Kasumi-1 (cell line): ENCODE measurements at places on chromosomes 13 and 19.

- peak; percentile 24 for DNase-seq
Observed at GRCh38 chr13:63307228-63307627, 1891.6 kb upstream of the PCDH20 start.

GRCh38 chr13:97468331-97468730, 34.4 kb downstream of the RAP2A start:
- DNase-seq: no peak

GRCh38 chr13:91721413-91721812, 323.0 kb downstream of the GPC5 start:
- DNase-seq: no peak

- DNase-seq: no peak
Observed at GRCh38 chr19:47848823-47849473, 10.1 kb upstream of the TPRX2 start.

DNA sequence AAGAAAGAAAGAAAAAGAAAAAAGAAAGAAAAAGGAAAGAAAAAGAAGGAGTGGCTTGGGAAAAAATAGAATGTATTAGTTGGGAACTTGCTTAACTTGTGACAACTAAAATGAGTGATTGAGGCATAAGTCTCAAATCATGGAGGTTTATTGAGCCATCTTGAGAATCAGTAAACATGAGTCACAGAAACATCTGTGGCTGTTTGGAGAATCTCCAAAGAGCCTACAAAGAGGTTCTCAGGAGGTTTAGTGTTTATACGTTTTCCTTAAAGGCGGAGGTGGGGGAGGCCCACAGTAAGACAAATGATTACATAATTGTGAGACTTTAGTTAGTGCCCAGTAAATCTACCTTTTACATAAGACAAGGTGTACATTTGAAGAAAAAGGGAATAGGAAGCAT, 38.6 kb downstream of the WDR87 start:
- no peak for DNase-seq

DNA sequence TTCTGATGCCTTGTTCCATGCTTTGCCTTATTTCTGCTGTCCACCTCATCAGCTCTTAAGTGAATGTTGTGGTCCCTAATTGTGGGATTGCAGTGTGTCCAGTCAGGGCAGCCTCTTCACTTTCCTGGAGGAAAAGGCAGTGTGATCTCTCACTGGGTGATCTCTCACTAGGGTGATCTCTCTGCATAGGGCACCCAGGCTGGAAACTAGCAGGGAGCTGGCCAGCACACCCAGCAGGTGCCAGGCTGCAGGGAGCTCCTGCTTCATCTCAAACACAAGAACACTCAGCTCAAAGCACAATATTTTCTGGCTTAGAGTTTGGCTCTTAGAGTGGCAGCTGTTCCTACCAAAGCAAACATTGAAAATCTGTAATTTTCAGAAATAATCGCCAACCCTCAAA, 36.5 kb upstream of the TSHZ3 start:
- DNase-seq: no peak

GRCh38 chr19:2207008-2207407, 29.1 kb downstream of the PLEKHJ1 start:
- DNase-seq: no peak

GRCh38 chr19:39038098-39038497, 5.7 kb upstream of the FBXO27 start:
- no peak for DNase-seq

DNA sequence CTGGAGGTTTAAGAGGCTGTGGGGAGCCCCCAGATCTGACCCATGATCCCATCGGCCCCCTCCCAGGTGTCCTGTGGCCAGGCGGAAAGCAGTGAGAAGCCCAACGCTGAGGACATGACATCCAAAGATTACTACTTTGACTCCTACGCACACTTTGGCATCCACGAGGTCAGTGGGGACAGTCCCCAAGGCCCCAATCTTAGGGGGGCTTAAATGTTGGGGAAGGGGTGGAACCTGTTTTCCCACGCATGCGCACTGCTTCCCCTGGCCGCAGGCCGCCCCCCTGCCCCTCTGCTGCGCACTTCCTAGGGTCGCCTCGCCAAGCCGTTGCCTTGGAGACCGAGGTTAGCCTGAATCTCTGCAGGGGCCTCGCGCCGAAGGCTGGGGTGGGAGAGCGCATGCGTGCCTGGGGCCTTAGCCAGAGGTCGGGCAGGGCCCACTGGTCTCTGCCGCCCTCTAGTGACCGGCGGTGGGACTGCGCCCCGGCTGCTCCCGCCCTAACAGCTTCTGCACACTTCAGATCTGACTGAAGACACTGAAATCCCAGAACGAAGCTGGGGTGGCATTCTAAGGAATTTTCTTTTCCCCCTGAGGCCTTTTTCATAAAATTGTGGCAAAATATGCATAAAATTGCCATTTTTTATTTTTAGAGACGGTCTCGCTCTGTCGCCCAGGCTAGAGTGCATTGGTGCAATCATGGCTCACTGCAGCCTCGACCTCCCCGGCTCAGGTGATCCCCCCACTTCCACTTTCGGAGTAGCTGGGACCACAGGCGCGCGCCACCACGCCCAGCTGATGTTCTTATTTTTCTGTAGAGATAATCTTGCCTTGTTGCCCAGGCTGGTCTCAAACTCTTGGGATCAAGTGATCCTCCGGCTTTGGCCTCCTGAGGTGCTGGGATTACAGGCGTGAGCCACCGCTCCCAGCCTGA, 3.6 kb downstream of the PRMT1 start:
- peak; percentile 90 for DNase-seq

- DNase-seq: no peak
Observed at GRCh38 chr13:59300355-59301173, 863.2 kb downstream of the DIAPH3 start.

DNA sequence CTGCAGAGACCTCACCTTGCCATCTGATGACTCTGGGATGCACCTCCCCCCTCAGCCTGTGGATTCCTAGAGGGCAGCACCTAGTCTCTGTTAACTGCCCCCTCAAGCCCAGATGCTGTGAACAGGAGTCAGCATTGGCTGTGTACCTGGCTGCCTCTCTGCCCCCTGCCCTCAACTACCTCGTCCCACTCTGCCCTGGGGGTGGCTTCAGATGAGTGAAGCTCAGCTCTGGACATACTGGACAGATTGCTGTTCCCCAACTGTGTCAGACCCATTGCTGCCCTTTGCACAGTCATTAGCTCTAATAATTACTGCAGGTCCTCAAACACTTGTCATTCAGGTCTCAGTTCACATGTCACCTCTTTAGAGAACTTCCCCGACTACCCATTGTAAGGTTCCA, 182.1 kb upstream of the TSHZ3 start:
- DNase-seq: no peak

DNA sequence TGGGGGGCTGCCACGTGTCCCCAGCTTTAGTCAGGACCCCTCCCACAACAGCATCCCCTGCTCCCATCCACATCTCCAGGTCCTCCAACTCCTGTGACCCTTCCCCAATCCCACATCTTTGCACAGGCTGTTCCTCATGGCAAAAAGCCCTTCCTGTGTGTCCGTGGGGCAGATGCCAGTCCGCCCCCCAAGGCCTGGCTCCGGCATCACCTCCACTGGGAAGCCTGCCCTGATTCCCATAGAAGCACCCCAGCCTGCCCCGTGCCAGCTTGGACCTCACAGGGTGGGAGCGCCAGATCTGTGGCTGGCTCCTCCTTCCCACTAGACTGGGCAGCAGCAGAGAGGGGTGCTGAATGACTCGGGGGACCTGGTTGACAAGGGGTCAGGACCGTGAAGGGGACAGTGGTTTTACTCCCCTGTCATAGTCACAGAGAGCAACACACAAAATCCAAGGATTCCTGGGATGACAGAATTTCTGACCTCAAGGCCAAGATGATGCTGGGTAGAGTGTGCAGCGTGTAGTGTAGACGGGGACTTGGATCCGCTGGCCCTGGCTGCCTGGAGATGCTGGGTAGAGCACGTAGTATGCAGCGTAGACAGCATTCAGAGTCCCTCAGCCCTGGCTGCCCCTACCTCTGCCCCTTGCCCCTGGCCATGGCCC, 13.3 kb downstream of the KLF2 start:
- DNase-seq: no peak

GRCh38 chr19:13693889-13694288, 70.4 kb upstream of the MRI1 start:
- no peak for DNase-seq

DNA sequence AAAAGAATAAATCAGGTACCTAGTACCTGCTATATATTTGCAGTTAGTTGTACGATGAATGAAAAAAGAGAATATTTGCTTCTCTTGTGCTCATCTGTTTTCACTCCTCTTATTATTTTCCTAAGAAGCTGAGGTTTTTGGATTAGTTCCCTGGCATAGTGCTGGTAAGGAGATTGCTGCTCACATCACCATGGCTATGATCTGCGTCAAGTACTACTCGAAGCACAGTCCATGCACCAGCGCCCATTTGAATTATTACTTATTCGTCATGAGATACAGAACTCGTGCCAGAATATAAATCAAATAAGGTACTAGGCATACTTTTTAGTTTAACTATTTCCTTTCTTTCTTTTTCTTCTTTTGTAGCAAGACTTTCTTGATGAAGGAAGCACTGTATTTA, 7.1 kb downstream of the SERTM1 start:
- no peak for DNase-seq

DNA sequence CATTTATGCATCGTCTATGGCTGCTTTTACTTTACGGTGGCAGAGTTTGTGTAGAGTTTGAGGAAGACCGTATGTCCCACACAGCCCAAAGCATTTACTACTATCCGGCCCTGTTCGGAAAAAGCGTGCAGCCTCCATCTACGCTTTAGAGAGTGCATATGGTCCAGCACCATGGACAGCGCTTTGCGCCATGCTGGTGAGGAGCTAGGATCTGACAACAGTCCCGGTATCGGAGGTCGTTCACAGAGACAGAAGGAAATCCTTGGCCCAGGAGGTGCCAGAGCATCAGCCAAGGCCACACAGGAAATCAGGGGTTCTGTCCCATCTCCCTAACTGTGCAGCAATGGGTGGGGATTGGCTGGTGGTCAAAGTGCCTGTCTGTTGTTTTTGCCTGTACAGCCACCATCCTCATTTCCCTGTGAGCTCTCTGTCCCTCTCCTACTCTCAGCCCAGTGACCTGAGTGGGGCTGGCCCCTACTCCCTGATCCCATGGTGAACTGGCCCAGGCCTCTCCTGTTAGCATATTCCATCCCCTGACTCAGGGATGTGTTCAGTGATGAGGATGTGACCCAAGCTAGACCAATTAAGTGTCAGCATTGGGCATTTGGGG, 16.2 kb upstream of the PRODH2 start:
- DNase-seq: peak; percentile 63

- no peak for DNase-seq
Observed at GRCh38 chr13:73751290-73751689, 382.9 kb downstream of the KLF12 start.

GRCh38 chr13:32135655-32136054, 104.1 kb downstream of the FRY start:
- no peak for DNase-seq

GRCh38 chr13:39209731-39210531, 171.7 kb downstream of the NHLRC3 start:
- DNase-seq: no peak
